GM12892 (cell line): ENCODE measurements at places on chromosomes 6 and 20.

DNA sequence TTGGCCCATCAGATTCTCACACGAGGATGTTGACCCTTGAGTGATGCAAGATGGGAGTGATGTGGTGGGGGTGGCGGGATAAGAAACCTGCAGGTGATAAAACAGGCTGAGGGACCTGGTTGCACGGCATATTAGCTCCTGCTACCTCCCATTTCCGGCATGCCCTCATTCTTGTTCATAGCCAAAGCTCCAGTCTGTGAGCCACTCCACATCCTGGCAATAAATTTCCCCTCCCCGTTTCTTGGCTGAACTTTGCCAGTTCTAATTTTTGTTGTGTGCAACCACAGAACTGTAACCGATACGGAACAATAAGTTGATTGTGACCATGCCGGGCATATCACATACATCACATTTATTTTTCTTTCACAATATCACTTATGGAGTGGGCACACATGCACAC is 41.6 kb upstream of the NFATC2 start:
- no peak for DNase-seq

DNA sequence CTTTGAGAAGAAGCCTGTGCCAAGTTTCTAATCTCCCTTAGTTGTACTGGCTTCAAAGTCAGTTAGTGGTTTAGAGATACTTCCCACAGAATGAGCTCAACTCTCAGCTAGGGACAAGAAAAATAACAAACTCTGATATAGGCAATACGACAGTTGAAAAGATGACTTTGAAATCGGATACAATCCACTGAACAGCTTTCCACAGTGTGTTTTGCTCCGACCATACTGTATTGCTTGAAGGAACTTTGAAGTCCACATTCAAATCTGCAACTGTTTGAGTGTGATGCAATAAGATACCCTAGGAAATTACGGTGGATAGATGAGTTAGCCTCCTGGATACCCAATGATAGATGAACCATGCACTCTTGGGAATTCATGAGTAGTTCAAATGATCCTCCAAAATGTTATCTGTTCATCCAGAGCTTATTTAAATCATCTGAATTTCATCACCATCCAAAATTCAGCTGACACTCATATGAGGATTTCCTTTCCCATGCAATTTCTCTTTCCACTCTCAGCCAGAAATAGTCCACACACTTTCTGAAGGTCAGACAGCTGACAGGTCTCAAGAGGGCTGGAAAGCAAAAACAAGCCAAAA is 443.8 kb downstream of the HAO1 start:
- DNase-seq, result no peak

DNA sequence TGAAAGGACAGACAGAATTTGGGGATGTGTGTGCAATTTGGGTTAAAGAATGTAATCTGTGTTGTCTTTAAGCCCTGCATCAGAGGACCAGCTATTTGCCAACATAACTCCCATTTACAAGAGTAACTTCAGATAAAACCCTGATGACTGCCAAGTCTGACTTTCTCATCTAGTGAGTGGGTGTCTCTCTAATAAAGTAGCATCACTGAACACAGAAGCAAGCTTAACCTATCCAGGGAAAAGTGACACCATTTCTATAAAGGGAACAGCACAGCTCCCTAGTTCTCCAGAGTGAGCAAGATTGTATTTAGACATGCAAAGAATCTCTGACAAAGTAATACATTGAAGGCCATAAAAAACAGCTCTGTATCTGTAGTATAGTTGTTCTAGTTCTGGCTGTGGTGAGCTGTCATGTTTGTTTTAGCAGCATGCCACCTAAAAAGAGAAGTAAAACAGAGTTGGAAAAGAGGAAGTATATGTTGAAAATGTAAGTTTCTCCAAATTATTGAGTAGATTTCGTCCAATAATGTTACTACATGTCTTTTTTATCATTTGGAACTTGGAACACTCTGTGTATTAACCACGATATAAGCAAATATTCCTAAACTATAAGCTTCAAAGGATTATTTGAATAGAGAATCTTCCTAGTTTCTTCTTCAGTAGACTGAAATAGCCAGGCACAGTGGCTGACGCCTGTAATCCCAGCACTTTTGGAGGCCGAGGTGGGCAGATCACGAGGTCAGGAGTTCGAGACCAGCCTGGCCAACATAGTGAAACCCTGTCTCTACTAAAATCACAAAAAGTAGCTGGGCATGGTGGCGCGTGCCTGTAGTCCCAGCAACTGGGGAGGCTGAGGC is 8.8 kb upstream of the PIM1 start:
- DNase-seq, result no peak

DNA sequence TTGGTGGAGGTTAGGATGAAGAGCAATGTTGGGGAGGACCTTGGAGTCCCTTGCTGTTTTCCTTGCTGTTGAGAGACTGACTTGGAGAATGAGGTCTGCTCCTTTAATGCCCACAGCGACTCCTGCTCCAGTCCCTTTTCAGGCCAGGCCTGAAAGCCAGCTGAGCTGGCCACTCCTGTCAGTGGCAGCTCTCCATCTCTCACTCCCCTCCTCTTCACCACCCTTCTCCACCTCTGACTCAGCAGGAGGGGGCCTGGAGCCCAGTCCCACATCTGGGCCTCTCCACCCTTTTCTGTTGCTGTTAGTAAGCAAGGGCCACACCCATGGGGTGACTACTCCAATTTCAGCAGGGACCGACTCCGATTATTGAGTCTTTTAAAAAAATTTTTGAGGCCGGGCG is 2.2 kb downstream of the SNX21 start:
- no peak for DNase-seq

- DNase-seq, result no peak
These were observed 44.4 kb downstream of the CD2AP start for GRCh38 chr6:47521961-47522360.

DNA sequence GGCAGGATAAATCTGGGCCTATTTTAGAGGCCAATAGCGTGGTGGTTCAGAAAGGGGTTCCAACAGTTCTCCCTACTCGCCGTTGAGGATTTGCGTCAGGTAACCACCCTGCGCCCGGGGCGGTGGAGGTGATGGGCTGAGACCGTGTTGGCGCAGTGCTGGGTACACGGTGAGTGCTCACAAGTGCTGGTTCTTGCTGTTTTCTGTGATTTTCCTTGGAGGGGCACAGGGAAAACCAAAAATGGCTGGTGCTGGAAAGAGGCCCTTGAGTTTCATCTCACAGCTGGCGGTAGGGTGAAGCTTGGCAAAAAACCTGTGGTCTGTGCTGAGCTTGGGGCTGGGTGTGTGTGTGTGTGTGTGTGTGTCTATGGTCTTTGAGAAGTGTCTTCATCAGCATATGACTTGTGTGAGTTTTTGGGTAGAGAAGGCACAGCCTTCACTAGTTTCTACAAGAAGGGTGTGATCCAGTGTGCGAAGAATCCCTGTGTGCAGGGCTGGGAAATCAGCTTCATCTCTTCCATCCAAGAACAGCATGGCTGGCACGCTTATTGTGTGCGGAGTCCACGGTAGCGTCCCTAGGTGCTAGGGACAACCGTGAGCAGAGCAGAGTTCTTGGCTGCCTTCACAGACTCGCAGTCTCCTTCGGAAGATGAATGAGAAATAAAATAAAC is 35.3 kb upstream of the SCRT2 start:
- DNase-seq, result no peak

DNA sequence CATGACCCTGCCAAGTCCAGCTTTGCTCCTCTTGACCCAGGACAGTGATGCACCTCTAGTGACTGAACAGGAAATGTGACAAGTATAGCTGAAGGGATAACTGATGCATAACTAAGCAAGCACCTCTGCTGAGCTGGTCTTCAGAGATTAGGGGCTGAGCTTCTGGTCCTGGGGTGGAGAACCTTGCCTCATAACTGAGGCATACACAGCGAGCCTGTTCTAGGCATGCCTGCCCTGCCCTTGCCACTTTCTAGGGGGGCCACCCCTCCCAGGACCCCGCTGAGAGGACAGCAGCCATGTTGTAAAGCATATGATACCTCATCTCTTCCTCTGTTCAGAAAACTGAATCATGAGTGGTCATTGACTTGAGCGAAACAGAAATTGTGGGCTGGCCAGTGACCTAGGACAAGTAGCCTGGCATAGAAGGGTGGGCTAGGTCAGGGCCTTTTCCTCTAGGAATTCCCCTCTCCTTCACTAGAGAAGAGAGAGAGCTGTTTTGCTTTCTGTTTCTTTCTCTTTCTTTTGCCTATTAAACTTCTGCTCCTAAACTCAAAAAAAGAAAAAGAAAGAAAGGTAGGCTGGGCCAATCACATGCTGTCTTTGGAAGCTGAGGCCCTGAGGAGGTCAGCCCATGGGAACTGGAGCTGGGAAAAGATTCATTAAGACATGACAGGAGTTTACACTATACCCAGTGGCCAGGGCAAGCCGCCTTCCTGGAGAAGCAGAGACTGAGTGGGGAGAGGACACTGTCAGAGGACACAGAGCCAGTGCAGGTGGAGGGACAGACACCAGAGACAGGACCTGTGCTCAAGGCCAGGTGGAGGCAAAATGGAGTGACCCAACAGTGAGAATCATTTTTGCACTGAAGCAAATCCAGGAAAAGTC is 23.1 kb downstream of the ALDH5A1 start:
- no peak for DNase-seq

GRCh38 chr6:120354452-120355098 is 979.7 kb downstream of the TBC1D32 start:
- no peak for DNase-seq

GRCh38 chr6:106118835-106119431 is 32.8 kb downstream of the PRDM1 start:
- no peak for DNase-seq

DNA sequence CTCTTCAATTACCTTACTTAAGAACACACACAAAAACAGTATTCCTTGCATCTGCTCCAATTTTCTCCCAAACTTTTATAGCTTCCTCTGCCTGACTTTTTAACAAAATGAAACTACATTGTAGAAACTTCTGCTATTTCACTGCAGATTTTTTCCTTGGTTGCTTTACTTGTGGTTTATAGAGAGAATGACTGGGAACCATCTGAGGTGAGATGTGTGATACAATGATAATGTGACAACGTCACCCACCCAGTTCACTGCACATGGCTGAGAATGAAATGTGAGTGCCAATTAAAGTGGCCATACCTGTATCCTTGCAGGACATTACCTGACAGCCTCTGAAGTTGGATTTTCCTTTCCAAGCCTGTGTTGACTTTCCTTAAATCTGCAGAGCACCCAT is 258.4 kb downstream of the CD83 start:
- DNase-seq, result no peak

- DNase-seq, result no peak
These were observed 669 bp upstream of the TMEM30A start for GRCh38 chr6:75285283-75285639.

DNA sequence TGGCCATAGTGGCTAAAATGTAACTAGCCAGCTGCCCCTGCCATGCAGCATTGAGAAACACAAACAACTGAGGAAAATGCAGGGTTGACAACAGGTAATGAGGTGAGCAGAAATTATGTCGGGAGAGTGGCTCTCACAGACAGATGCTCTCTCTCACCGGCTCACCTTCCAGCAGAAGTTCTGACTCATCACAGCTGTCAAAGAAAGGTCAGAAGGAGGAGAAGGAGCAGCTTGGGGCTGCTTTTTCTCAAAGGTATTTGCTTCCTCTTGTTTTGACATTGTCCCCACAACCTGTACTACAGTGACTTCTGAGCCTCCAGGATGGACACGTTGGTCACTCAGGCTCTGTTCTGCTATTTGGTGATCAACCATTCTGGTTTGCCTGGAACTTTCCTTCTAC is 190.5 kb upstream of the HEY2 start:
- no peak for DNase-seq

GRCh38 chr6:34181908-34182307 is 36.0 kb upstream of the GRM4 start:
- DNase-seq, result no peak

DNA sequence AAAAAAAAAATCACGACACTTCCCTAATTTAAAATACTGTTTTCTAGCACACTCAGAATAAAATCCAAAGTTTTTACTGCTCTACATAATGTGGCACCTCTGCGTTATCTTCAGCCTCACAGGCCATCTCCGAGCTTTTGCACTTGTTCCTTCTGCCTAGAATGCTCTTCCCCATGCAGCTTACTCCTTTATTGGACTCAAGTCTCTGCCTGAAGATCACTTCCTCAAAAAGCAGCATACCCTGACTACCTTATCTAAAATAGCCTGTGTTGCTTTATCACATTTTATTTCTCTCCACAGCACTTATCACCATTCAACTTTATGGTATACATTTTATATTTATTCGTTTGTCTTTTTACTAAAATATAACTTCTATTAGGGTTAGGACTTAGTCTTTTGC is 2.3 kb downstream of the ZNF322 start:
- no peak for DNase-seq

DNA sequence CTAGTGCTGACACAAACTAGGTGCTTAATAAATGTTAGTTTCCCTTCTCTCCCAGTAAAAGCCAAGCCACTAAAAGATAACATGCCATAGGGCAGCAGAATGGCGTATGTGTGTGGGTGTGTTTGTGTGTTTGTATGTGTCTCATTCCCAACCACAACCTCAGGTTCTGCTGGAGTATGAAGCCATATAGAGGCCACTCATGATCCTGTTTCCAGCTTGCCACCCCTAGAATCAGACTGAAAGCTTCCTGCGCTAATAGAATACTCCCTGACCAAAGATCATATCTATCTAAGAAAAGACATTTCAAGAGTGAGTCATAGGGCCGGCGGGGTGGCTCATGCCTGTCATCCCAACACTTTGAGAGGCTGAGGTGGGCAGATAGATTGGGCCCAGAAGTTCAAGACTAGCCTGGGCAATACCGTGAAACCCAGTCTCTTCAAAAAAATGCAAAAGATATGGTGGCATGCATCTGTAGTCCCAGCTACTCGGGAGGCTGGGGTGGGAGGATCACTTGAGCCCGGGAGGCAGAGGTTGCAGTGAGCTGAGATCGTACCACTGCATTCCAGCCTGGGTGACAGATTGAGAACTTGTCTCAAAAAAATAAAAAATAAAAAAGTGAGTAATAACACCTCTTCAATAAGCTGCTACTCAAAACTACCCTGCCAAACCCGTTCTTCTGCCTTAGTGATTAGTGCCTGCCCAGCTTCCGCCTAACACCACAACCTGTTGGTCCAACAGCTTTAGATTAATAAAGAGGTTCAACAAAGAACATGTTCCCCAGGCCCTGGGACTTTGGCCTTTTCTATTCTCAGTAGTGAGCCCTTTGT is 11.8 kb upstream of the SNRPC start:
- DNase-seq, result no peak

DNA sequence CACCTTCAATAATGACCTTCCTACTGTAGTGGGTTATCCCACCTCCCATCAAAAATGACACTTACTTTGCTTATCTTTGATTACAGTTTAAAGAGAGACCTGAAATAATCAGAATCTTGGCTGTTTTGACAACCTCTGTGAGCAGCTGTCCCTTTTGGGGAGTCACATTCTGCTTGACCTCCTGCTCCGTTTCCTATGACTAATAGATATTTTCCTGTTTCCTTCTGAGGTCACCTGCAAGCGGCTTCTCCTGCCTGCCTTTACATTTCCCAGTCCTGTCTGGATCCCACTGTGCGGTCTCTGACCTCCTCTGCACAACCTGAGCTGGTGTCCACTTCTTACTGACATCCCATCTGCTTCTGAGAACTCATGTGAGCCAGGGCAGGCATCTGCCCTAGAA is 54.2 kb downstream of the TRAM2 start:
- DNase-seq, result no peak

- no peak for DNase-seq
These were observed 21.8 kb upstream of the SRF start for GRCh38 chr6:43149265-43149664.

GRCh38 chr6:11042750-11043377 is 1.2 kb downstream of the ELOVL2 start:
- no peak for DNase-seq
